ENCODE measurements at places on chromosomes 1 and 21. TPM values are rescaled to one million over a fixed set of nuclear protein-coding genes. Genes with fewer than 3 reads are reported as not detected.

SETD4 gene
- total RNA-seq: 10.9 TPM

SPATA1 gene
- 1.0 TPM for total RNA-seq

PRAMEF7 gene
- not detected for total RNA-seq

OR14K1 gene
- not detected for total RNA-seq

TSTD1 gene
- total RNA-seq: 22.9 TPM

RNU1-4 gene
- 5,329 TPM for total RNA-seq

ARID4B gene
- 39.7 TPM for total RNA-seq

ADORA1 gene
- total RNA-seq: not detected

PKNOX1 gene
- 11.4 TPM for total RNA-seq

VTCN1 gene
- not detected for total RNA-seq

RPE65 gene
- total RNA-seq: not detected

DNASE2B gene
- total RNA-seq: not detected

SCYL3 gene
- total RNA-seq: 4.2 TPM

KRTAP12-1 gene
- not detected for total RNA-seq

ATP1A4 gene
- total RNA-seq: not detected

STIL gene
- 3.9 TPM for total RNA-seq
